ENCODE measurements at places on chromosomes 5 and 9.
A peak's percentile ranks its signal among the peaks of the same experiment; 100 is the strongest.

DNA sequence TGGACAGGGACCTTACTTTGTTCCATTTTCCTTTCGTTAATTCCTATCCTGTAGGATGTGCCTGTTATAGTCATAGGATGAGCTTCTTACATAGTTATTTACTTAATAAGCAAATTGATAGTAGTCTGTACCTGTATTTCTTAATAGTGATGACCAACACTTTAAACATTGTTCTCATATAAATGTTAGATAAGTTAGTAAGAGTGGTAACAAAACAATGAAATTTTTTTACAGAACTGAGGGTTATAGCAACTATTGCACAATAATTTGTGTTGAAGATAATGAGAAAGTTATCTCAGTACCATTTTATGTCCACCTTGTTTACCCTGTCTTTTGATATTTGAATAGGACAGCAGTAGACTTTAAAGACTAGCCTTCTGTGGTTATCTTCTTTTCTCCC lies 162.9 kb upstream of the ELL2 start:
- DNase-seq, result no peak

DNA sequence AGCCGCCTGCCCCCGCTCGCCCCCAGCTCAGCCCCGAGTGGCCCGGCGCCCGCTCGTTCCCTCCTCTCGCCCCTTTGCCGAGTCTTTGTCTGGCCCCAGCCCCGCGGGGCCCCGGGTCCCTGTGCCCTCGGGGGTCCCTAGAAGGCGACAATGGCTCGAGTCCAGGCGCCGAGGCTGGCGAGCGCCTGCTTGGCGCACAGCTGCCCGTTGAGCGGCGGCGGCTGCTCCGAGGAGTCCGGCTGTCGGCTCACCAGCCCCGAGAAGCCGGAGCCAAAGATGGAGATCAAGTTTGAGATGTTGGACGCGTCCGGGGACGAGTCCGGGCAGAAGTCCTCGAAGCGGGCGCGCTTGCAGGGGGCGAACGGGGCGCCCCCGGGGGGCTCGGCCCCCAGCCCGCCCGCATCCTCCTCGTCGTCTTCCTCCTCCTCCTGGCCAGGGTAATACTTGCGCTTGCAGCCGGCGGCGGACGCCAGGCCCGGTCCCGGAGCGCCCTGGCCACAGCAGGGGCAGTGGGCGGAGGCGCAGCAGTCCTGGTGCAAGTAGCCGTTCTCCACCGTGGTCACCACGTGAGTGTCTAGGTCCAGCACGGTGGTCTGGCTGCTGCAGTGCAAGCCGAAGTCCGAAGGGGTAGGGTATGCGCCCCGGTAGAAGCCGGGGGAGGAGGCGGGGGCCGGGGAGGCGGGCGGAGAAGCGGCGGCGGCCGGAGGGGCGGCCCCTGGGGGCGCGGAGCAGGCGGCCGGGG lies 1.2 kb downstream of the IER5L start:
- no peak for DNase-seq

DNA sequence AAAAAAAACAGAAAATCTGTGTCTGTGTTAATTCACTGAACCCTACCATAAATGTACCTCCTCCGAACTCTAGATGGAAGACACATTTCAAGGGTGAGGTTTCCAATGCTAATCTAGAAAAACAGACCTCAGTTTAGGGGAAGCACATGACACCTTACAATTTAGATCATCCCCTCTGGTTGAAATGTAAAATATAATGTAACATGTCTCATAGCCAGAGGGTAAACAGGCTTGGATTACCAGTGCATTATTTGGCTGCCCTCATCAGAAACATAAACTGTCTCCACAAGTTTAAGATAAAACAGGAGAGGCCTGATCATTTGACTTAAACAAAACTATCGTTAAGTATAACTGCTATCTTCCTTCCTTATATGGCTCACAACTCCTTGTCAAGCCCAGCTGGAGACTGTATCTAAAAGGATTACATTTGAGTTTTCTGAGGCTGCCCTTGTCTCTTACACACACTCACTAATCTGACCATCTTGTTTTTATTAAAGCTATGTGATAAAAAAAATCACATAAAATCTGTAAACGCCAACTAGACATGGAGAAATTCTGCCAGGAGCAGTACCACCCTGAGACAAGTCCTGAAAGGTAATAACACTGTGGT lies 105.7 kb downstream of the LURAP1L start:
- no peak for DNase-seq

GRCh38 chr5:472076-472655 lies 29.2 kb downstream of the EXOC3 start:
- DNase-seq, result no peak

GRCh38 chr9:135884328-135885035 lies 22.9 kb downstream of the CAMSAP1 start:
- no peak for DNase-seq

- DNase-seq, result no peak
Measured at GRCh38 chr5:42952578-42952974, 87.5 kb downstream of the ANXA2R start.

- DNase-seq, result no peak
Measured at GRCh38 chr9:77131399-77131798, 45.9 kb upstream of the VPS13A start.

GRCh38 chr9:133961226-133962165 lies 30.6 kb downstream of the VAV2 start:
- no peak for DNase-seq

DNA sequence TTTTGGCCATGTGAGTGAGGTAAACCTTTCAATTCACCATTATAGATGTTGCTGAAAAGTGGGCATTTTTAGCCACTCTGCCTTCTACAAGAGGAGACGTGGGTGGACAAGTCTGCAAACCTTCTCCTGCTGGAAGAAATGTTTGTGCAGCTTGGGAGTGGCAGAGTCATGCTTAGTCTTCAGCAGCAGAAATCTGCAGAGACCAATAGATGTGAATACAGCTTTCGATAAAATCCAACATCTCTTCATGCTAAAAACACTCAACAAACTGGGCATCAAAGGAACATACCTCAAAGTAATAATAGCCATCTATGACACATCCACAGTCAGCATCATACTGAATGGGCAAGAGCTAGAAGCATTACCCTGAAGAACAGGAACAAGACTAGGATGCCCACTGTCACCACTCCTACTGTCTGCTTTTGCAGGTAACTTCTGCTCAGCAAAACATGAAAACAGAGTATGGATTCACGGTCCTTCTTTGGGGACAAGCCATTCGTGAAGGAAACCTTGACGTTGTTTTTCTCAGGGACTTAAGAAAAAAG lies 91.3 kb downstream of the RALGPS1 start:
- no peak for DNase-seq

- DNase-seq, result no peak
Measured at GRCh38 chr5:167721926-167722440, 569.5 kb upstream of the WWC1 start.

- no peak for DNase-seq
Measured at GRCh38 chr5:134911285-134912206, 6.6 kb downstream of the PCBD2 start.

DNA sequence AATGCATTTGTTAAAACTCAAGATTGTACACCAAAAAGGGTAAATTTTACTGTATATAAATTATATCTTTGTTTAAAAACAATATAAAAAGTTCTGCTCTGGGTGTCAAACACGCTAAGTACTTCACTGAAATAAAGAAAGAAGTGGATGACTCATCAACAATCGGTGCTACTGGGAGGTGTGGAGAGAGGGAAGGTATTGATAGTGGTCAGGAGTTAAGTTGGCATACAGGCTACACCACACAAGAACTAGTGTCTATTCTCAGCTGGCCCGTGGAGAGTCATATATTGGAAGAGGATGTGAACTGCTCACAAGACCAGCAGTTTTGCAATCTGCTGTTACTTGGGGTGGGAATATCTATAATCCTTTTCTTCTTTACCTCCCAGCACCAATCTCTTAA lies 145.7 kb upstream of the TRPC7 start:
- no peak for DNase-seq

DNA sequence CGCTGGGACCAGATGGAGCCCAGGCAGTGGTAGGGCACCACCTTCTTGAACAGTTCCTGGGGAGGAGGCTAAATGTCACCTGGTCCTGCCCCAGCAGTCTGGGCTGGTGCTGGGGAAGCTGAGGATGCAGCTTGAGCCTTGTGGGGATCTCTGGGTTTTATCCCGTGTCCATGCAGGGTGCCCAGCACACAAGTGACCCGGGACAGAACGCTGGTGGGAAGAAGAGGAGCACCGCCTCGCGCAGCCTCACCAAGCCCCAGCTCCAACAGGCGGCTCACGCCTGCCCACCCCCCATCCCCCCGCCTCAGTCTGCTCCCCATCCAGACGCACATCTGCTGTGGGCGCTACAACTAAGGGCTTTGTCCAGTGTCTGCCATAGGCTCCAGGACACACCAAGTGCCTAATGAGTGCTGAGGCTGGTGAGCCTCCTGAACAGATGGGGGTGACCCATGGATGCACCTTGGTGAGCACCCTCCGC lies 13.8 kb downstream of the RALGDS start:
- no peak for DNase-seq

DNA sequence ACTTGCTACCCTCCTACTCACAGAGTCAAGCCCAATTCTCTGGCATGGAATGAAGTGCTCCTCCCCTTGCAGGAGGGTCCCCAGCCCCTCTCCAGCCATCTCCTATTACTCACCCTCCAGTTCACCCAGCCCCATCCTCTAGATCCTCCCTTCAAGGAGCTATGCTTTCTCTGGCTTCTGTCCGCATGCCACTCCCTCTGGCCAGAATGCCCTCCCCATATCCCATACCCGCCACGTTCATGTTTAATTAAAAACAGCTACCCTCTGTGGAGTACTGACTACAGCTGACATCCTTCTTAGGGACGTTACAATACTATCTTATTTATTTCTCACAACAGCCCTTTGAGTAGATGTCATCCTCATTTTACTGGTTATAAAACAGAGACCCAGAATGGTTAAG lies 3.0 kb downstream of the F2R start:
- DNase-seq, result no peak

GRCh38 chr5:96788112-96788749 lies 19.5 kb downstream of the ERAP1 start:
- DNase-seq, result no peak

DNA sequence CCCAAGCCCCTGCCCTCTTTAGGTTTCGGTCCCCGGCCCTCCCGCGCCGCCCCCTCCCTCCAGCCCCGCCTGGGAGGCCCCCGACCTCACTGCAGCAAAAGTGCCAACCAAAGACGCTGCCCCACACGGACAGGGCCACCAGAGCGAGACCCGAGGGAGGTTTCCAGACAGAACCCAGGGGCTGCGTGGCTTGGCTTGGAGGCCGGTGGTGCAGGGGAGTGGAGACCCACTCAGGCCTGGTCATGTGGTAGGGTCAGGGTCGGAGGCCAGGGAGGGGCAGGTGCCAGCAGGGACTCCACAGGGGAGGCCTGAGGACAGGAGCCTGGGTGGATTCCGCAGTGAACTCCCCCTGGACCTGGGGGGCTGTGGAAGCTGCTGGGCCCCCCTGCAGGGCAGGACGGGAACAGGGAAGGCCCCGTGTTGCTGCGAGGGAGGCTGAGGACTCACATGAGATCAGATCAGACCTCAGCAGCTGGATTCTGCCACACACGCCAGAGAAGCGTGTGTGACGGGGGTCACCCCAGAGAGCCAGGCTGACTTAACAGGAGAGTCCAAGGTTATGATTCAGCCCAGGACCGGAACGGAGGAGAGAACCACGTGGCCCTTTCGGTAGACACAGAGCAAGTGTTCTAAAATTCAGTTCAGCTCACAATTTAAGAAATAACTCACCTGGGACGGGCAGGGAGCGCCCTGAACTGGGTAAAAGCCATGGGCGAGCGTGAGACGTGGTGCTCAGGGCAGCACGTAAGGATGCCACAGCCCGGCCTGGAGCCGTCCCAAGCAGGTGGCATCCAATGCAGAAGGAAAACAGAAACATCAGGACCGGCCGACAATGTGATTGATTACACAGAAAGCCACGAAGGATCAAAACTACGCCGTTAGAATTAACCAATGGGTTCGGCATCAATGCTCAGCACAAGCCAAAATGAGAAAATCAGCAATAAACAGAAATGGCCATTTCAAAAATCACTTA lies 38.9 kb downstream of the EXD3 start:
- DNase-seq, result no peak

GRCh38 chr9:216866-217265 lies 2.2 kb downstream of the DOCK8 start:
- DNase-seq, result no peak

DNA sequence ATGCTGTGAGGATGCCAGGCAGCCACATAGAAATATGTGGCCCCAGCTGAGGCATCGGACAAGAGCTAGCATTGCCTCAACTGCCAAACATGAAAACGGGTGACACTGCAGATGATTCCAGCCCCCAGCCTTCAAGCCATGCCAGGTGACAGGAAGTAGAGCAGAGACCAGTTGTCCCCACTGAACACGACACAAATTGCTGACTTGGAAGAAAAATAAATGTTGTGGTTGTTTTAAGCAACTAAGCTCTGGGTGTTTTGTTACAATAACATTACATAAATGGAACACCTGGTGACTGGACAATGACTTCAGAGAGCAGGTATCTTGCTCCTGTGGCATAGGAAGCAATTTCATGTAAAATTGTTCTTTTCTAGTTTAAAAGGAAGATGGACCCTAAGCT lies 154.2 kb downstream of the KIF4B start:
- no peak for DNase-seq

GRCh38 chr9:96317335-96317980 lies 15.5 kb upstream of the HSD17B3 start:
- no peak for DNase-seq

GRCh38 chr5:116037236-116037822 lies 5.1 kb downstream of the ARL14EPL start:
- no peak for DNase-seq

GRCh38 chr9:98807070-98807813 lies at the start of gene GALNT12:
Gene GALNT12, plus strand, starts transcription at chr9:98807670. Its CDS starts 29 bp downstream, at chr9:98807699.
- DNase-seq, result peak; percentile 33

GRCh38 chr9:4068449-4068848 lies 231.4 kb downstream of the GLIS3 start:
- DNase-seq, result no peak

DNA sequence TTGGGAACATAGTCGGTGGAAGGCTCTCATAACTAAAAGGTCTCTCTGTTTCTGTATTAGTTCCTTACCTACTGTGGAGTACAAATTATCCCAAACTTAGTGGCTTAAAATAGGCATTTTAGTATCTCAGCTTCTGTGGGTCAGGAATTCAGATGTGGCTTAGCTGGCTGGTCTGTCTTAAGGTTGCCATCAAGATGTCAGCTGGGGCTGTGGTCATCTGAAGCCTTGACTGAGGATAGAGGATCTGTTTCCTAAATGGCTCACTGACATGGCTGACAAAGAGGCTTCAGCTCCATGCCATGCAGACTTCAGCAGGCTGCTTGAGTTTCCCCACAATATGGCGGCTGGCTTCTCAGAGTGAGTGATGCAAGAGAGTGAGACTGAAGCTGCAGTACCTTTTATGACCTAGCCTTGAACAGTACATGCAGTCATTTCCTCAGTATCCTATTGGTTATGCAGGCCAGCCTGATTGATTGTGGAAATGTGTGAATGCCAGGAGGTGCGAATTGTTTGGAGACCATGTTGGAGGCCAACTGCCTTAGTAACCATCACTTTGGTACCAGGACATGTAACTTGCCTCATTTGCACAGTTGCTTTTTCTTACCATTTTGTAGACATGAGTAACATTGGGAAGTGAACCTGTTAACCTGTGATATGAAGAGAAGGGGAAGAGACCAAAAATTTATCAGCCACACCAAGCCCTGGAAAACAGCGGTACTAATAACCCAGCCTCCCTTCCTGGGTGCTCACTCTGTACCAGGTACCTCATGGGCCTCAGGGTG lies 152.8 kb upstream of the IER5L start:
- no peak for DNase-seq
